ENCODE measurements at places on chromosomes 3 and 15. TPM values are rescaled to one million over a fixed set of nuclear protein-coding genes. Genes with fewer than 3 reads are reported as not detected.

DNA sequence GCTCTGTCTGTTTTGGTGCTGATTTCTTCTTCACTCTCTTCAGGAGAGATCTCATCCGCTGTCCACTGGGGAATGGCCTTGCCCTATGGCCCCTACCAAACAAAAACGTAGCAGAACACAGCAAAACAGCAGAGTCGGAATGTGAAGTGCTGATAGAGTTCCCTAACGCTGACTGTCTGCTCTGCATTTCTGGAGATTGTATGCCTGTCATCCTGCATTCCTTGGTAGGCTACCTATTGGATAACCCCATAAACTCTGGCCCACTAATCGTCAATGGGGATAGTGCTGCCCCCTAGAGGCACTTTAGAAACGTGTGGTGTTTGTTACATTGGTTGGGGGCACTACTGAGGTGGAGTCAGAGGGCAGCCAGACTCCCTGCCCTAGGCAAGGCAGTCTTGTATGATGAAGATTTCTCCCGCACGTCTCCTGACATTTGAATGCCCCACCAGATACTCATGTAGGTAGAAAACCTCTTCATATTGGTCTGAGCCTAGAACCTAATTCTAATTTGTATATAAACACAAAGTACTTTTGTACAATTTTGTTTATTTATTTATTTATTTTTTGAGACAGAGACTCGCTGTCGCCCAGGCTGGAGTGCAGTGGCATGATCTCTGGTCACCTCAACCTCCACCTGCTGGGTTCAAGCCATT is 15.6 kb upstream of the MAGEF1 start:
- peak; percentile 82 for DNase-seq

- no peak for DNase-seq
Observed at GRCh38 chr3:113063126-113063894, 72.5 kb downstream of the GTPBP8 start.

DNA sequence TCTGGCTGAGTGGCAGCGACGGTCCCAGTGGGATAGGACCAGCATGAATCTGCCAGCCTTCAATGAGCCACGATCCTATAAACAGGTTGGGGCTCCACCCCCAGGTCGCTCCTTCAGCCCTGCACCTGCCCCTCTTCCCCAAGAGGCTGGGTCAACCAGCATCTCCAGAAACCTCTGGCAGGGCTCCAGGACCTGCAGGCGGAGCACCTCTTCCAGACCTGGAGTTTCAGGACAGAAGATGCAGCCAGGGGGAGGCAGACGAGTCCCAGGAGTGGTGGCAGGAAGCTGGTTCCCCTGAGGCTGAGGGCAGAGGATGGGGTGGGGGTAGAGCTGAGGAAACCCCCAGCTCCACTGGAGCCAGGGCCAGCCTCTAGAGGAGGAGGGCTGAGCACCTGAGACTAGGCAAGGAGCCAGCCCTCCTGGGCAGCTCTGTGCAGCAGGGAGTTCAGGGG is at the start of gene PLA2G4D:
TSS of gene PLA2G4D (minus strand) at position 51 of the 452 bp plus-strand sequence. CDS start 103 bp downstream, outside the sequence.
- DNase-seq, result no peak

- no peak for DNase-seq
Observed at GRCh38 chr15:40097968-40098476, 10.7 kb downstream of the BMF start.

- no peak for DNase-seq
Observed at GRCh38 chr3:61371123-61371522, 119.9 kb upstream of the FHIT start.

The DGKG gene
- 10.1 TPM for total RNA-seq

DNA sequence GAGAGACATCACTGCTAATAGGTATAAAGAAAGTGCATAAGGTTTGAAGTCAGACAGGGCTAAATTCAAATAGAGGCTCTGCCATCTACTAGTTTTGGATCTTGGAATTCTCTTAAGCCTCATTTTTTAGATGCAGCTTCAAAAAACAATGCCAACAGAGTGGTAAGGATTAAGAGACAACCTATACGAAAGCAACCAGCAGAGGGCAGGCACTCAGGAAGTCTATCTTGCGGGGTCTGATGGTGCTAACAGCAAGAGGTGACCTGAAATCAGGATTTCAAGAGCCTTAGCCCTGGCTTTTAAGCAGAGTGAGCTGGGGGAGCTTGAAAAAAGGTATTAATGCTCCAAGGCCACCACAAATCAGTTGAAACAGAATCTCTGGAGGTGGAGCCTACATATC is 40.7 kb downstream of the LDHAL6B start:
- peak; percentile 67 for DNase-seq

The FOXL2NB gene
- total RNA-seq, result 2.3 TPM

- DNase-seq, result no peak
Observed at GRCh38 chr15:70518201-70519003, 245.0 kb downstream of the UACA start.

- peak; percentile 58 for DNase-seq
Observed at GRCh38 chr3:12984023-12984823, 89.0 kb downstream of the IQSEC1 start.

GRCh38 chr15:71296315-71296679 is 181.0 kb downstream of the THSD4 start:
- DNase-seq, result peak; percentile 16

- DNase-seq, result no peak
Observed at GRCh38 chr15:96054621-96055020, 275.9 kb upstream of the NR2F2 start.

The FETUB gene
- 0.45 TPM for total RNA-seq

DNA sequence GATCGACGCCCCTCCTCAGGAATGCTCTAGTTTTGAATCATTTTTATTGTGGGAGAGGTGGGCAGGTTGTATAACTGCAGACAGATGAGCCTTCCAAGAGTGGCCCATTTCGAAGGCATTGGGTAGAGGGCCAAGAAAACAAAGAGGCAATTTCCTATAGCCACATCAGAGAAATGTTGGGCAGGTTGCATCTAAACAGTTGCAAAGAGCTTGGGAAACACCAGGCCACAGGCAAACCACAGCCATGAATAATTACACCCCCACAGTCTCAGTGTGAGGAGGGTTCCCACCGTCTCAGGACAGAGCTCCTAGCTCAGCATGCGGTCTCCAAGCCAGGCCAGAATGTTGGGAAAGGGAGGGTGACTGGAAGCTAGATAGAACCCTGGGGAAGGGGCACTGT is 257.3 kb downstream of the ABHD5 start:
- DNase-seq, result no peak

DNA sequence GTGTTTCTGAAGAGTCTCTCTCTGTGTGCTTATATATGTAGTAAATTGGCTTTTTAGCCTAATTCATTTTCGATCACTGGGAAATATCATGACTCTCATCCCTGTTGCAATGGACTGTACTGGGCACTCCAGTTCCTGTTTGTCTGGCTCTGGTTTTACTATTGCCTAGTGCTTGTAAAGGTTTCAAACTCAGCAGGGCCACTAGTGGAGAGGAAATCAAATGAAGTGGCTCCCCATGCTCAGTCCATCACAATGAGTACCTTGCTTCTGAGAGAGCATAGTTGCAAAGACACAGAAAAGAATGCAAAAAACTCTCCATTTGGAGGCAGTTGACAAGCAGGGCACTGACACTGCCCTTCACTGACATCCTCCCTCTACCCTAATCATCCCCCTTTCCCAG is 167.8 kb downstream of the TAFA4 start:
- no peak for DNase-seq

- no peak for DNase-seq
Observed at GRCh38 chr3:196122021-196122687, 40.3 kb upstream of the TFRC start.

GRCh38 chr3:152858170-152858800 is 23.4 kb downstream of the P2RY1 start:
- DNase-seq, result no peak

- DNase-seq, result no peak
Observed at GRCh38 chr3:39317571-39318169, 11.8 kb upstream of the CCR8 start.

The ZNF197 gene
- 11.5 TPM for total RNA-seq

- DNase-seq, result no peak
Observed at GRCh38 chr3:1783995-1784394, 314.7 kb upstream of the CNTN4 start.

The KLHL40 gene
- not detected for total RNA-seq

- no peak for DNase-seq
Observed at GRCh38 chr3:13393427-13394360, 26.4 kb downstream of the NUP210 start.

GRCh38 chr3:55631766-55632331 is 144.7 kb upstream of the WNT5A start:
- DNase-seq, result no peak

GRCh38 chr15:93477188-93477587 is 388.2 kb upstream of the RGMA start:
- DNase-seq, result no peak

Measured in A172 (cell line).